ENCODE measurements at places on chromosomes 2 and 18. TPM values are rescaled to one million over a fixed set of nuclear protein-coding genes. Genes with fewer than 3 reads are reported as not detected.

DNA sequence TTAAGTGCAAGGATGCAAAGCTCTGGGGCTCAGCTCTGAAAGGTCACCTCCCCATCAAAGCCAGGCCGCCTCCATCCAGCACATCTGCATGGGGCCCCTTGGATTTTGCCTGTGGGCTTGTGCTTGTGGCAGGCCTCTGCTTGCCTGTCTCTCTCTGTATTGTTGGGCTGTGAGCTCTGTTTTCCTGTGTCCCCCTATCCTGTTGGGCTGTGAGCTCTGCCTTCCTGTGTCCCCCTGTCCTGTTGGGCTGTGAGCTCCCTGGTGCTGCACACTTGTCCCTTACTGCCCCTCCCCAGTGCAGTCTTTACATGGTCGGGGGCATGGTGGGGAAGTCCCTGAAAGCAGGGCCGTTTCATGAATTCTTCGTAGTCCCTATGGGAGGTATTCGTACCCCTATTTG, 49.2 kb upstream of the PDIA6 start:
- DNase-seq: no peak

Gene GALNT3
- total RNA-seq: 7.7 TPM

Gene SKA1
- total RNA-seq: 0.27 TPM

DNA sequence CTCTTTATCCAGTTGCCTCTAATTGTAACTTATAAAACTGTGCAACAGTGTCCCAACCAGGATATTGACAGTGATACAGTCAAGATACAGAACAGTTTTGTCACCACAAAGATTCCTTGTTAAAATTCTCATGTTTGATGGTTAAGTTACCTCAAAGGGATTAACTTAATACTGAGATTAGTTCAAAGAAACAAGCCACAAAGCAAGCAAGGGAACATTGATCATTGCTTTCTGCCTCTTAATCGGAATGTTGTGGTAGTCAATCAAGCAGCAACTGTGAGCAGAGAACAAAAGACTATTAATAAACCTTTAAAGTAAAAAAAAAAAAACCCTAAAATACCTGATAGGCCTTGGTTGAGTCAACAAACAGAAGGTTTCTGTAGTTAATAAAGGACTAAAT, 352.3 kb downstream of the PARD3B start:
- no peak for DNase-seq

- no peak for DNase-seq
Observed at GRCh38 chr2:211800001-211800400, 738.6 kb downstream of the ERBB4 start.

GRCh38 chr2:217995731-217996231, 7.0 kb downstream of the TNS1 start:
- no peak for DNase-seq

DNA sequence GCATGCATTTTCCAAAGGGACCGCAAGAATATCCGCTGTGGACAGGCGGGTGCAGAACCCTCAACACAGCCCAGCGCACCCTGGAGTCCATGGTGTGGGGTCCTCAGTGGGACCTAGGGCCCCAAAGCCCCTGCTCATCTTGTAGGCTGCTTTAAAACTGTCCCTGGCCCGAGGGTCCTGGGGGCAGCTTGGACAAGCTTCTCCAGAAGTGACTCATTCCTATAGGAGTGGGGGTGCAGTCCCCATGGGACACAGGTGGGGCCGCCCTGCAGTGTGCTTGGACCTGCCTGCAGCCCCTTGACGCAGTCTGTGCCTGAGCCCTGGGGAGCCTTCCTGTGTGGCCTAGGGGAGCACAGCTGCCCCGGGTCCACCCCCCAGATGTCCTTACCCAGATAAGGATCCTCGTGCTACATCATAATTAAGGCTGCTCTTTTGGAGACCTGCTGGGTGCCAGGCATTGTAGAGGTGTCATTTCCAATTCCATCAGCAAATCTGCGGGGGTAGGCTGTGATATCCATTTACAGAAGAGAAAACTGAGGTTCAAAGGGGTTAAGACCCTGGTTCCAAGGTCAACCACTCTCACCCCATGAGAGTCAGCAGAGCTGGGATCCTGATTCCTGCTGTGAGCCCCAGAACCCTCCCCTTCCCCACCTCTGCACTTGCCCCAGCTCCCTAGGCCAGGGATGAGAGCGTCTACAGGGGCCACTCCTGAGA, 1.7 kb upstream of the HS6ST1 start:
- no peak for DNase-seq

Gene RESP18
- not detected for total RNA-seq

Gene KCNE4
- total RNA-seq: not detected

DNA sequence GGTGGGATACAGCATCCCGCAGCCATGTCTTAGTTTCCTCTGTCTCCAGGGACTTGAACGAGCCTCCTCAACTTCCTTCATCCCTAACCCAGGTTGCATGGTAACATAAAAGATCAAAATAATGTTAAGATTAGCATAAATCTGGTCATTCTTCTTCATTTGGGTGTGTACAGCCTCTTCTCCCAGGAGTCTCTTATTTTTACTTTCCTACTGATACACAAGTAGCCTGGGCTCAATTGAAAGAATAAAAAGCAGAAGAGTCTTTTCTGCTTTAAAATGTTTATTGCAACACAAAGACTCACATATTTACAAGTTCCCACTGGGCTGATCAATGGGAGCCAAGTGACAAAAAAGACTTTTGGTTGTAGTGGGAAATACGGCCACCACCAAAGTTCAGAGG, 137.9 kb upstream of the PID1 start:
- DNase-seq: no peak

Gene GAL3ST2
- 2.4 TPM for total RNA-seq

Gene DOK6
- total RNA-seq: 0.05 TPM

Gene KIAA2012
- total RNA-seq: not detected

DNA sequence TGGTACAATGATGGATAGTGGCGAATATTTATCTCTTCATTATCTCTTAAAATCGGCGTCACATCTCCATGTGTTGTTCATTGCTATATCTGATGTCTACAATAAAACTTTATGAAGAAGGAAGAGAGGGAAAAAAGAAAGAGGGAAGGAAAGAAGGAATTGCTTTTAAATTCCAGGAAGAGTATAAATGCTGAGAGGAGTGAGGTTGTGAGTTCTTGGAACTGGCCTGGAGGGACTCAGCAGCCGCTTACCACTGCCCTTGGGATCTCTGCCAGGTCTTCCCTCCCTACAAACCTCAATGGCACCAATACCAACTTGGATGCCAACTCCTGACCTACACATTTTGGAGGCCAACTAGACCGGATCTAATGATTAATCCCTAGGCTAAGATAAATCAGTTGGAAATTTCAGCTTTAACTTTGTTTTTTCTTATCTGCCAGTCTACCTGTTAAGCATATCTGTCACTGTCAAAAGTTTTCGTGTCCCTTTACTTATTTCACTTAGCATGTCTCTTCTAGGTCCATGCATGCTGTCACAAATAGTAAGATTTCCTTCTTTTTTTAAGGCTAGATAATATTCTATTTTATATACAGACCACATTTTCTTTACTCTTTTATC, 9.8 kb downstream of the SCN9A start:
- DNase-seq: no peak

DNA sequence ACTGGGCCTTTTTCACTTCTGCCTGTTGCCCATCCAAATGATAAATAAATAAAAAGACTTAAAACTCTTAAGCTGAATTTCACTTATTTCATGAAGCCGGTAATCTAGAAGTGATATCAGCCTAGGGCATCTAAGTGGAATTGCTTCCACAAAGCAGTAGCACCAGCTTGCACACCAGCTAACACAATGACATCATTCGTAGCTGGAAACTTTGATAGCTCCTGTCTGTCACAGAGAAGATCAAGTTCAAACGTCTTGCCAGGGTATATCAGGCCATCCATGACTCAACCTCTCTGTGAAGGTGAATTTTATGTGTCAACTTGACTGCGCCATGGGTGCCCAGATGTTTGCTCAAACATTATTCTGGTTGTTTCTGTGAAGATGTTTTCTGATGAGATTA, 161.7 kb upstream of the MYT1L start:
- DNase-seq: no peak

Gene CTNNA2
- not detected for total RNA-seq

DNA sequence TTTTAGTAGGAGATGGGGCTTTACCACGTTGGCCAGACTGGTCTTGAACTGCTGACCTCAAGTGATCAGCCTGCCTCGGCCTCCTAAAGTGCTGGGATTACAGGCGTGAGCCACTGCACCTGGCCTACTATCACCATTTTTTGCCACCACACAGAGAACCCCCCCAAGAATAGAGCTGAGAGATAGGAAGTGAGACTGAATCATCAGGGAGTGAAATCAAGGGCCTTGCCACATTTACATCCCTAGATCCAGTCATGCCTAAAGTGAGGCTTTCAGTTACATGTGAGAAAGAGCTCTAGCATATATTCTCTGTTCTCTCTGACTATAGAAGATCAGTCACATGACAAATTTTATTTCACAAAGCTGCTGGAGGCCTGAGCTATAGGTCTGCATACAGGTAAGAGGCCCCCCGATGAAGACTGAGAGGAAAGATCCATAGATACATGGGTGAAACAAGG, 28.0 kb upstream of the KCMF1 start:
- DNase-seq: no peak

DNA sequence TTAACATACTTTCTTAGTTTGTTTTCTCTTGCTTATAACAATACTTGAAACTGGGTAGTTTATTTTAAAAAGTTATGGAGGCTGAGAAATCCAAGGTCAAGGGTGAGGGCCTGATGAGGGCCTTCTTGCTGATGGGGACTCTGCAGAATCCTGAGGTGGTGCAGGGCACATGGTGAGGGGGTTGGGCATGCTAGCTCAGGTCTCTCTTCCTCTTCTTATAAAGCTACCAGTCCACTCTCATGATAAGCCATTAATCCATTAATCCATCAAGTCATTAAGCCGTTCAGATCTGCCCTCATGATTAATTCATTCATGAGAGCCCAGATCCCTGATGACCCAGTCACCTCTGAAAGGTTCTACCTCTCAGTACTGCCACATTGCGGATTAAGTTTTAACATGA, 21.4 kb downstream of the ALMS1 start:
- no peak for DNase-seq

GRCh38 chr2:29238497-29238896, 123.3 kb downstream of the CLIP4 start:
- no peak for DNase-seq

GRCh38 chr2:74384051-74384450, 3.9 kb upstream of the DCTN1 start:
- no peak for DNase-seq

Gene FSHR
- not detected for total RNA-seq

All from T-helper 17 cell (primary cell).